Omental fat pad (tissue), 4 donors: ENCODE measurements at places on chromosomes 1 and 21.

DNA sequence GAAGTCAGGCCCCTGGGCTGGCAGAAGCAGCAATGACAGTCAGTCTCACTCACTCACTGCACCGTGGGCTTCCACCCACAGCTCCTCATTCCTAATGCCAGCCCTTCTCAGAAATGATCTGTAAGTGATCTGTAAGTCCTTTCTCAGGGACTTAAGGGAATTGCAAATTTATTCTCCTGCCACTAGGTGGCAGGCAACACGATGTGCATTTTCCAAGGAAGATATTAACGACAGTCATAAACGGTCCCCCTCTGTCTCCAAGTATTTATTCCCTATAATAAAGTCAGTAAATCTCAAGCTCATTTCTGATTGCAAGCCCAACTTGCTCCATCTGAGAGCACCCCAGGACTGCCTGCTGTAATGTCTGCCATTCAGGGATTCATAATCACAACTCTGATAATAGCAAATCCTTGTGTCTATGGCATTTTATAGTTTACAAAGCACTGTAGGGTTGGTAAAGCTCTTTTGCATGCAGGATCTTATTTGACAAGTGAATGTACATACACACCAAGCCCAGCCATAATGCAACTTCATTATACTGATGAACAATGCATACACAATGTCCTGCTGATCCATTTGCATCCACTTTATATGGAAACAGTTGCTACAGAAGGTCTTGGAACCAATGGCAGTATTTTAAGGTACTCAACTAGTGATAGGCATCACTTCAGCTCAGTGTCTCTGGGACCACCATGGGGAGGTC, 380.5 kb upstream of the CAMK1G start:
- DNase-seq, result no peak

DNA sequence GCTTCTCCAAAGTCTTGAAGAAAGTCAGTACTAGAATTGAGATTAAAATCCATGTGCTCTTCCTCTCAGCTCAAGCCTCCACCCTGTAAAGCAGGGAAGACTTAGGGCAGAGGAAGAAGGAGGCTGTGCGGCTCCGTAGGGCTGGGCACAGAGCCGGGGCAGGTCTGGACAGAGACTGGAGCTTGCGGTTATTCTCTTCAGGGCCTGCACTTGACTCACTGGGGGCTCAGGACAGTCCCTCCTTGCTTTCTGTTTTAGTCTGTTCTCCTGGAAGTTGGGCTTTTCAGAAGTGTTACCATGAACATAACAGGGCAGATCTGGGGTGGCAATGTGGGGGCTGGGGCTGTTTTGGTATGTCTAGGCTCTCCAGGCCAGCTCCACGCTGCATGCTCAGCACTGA, 21.6 kb upstream of the TRABD2B start:
- no peak for DNase-seq

DNA sequence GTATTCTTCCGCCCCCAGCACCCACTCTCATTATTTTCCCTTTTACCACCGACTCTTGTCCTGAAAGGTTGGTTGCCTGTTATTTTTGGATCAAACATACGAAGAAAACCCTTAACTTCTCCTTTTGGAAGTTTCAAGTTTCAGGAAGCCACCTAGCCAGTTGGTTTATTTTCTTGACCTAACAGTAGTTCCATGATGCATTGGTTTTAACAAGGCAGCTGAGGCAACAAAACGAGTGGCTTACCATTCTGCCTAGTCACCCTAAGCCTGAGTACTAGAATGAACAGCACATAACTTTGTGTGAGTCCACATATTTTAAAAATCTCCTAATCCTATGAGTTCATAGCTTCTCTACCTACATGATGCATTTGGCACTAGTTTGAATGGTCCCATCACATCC, 28.9 kb downstream of the OLFM3 start:
- no peak for DNase-seq

GRCh38 chr21:43211072-43211759, 42.4 kb downstream of the CRYAA start:
- no peak for DNase-seq

GRCh38 chr1:189970331-189971230, 507.1 kb downstream of the BRINP3 start:
- no peak for DNase-seq

DNA sequence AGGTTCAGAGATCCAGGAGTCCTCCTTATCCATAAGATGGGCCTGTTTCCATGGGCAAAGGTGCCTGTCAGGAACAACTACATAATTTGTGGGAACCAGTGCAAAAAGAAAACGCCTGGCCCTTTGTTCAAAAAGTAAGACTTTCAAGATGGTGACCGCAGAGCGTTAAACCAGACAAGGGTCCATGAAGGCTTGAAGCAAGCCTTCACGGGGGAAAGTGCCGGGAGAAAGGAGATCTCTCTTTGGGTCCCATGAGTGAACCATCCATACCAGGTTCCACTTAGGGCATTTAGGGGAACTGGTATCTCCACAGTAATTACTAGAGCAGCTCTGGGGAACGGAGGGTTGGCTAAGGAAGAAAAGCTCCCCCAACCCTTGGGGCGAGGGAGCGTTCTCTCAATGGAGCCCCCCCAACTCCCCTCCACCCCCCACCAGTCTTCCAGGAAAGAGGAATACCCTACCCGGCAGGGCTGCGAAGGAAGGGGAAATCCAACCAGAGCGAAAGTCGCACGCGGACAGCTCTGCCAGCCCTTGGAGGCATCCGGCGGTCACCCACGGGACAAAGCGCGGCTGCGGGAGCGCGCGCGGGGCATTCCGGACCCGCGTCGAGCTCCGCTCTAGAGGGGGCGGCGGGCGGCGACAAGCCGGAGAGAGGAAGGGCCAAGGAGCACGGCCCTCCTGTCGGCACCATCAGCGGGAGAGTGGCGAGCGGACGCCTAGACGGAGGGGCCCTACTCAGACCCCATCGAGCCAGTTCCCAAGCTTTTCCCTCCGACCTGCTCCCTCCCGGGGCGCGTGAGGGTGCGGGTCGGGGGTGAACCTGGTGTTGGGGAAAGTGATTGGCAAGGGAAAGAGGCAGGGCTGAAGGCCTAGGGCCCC, 687 bp upstream of the RASSF5 start:
- DNase-seq, result no peak

GRCh38 chr1:157115851-157116736, 16.5 kb upstream of the ETV3L start:
- DNase-seq, result no peak
